ENCODE measurements at places on chromosomes 2 and 18. TPM values are rescaled to one million over a fixed set of nuclear protein-coding genes. Genes with fewer than 3 reads are reported as not detected.

The FKBP7 gene
- not detected for total RNA-seq

The EVX2 gene
- not detected for total RNA-seq

DNA sequence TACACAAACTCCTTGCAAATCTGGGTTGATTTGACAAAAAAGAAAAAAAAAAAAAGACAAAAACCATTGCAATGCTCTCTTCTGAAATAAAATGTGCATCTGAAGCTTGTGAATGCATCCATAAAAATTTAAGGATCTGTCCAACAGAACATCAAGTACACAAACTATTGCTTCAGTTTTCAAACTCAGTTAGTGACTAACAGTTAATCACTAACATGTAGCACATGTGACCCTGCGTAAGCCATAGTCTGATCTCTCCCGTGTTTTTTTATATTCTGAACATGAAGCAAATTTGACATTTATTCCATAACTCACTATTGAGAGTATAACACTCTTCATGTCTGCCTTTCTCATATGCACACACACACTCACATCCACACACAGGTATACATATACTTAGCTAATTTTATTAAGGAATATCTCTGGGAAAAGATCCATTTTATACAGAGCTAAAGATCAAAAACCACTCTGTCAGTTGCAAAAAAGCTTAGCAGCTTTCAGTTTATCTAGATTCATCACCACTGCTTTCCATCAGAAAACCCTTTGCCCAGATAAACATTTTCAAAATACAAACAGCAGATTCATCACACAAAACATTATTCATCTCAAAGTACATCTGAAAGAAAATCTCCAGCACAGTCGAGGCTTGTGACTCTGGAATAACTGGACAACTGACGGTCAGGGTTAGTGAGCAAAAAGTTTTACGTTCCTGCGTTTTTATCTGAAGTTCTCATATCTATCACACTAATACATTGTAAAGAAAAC, 1000.4 kb upstream of the ACVR2A start:
- DNase-seq, result no peak
- no peaks in the 10 kb centered on the region for H3K27me3 ChIP-seq
- H3K4me1 ChIP-seq, result no peaks in the 10 kb centered on the region

DNA sequence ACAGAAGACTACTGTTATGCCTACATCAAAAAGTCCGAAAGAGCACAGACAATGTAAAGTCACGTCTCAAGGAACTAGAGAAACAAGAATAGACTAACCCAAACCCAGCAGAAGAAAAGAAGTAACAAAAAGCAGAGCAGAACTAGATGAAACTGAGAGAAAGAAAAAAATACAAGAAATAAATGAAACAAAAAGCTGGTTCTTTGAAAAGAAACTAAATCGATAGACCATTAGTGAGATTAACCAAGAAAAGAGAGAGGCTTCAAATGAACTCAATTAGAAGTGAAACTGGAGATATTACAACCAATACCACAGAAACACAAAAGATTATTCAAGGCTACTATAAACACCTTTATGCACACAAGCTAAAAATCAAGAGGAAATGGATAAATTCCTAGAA, 271.8 kb downstream of the MBD2 start:
- no peak for DNase-seq
- H3K4me3 ChIP-seq, result no peak overlapping the region
- H3K36me3 ChIP-seq, result no peaks in the 10 kb centered on the region
- H3K27ac ChIP-seq, result no peak overlapping the region
- H3K27me3 ChIP-seq, result no peaks in the 10 kb centered on the region
- no peaks in the 10 kb centered on the region for H3K4me1 ChIP-seq

- no peak overlapping the region for H3K4me3 ChIP-seq
- no peaks in the 10 kb centered on the region for H3K4me1 ChIP-seq
- H3K27ac ChIP-seq, result no peak overlapping the region
- DNase-seq, result no peak
- no peaks in the 10 kb centered on the region for H3K27me3 ChIP-seq
- H3K36me3 ChIP-seq, result no peaks in the 10 kb centered on the region
Measured at GRCh38 chr2:221350616-221351015, 221.5 kb downstream of the EPHA4 start.
